ENCODE measurements at places on chromosomes 3 and 15. TPM values are rescaled to one million over a fixed set of nuclear protein-coding genes. Genes with fewer than 3 reads are reported as not detected.

Gene CAMKV
- total RNA-seq = 0.44 TPM

Gene ZPLD1
- total RNA-seq = not detected

Gene TRH
- total RNA-seq = not detected

Gene ARGFX
- not detected for total RNA-seq

Gene ASB14
- not detected for total RNA-seq

Gene THAP10
- 0.20 TPM for total RNA-seq

Gene PATL2
- 9.1 TPM for total RNA-seq

Gene COMMD2
- total RNA-seq = 48.4 TPM

Gene TMEM40
- total RNA-seq = not detected

Gene PIF1
- total RNA-seq = 14.7 TPM

Gene EPHA3
- not detected for total RNA-seq

Gene IVD
- 68.5 TPM for total RNA-seq

Gene EAF2
- total RNA-seq = 8.9 TPM

Gene PPP1R14D
- not detected for total RNA-seq

DNA sequence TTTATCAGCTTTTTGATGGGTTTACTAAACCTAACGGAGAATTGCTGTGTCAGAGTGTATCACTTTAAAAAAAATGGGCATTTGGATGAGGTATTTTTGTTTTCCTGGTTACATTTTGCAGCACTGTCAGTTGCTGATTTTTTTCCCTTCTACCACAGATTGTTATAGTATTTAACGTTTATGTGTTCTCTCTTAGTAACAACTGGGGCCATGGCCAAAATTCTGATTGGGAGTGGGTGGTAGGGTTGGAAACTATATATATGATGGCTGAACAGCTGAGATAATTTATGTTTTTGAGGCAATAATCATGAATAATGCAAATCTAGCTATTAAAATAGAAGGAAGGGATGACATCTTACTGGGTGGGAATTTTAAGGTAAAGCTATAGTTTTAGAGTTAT is 229.4 kb upstream of the SUCLG2 start:
- no peak for DNase-seq

- DNase-seq = no peak
Observed at GRCh38 chr3:30502742-30503073, 103.7 kb upstream of the TGFBR2 start.

GRCh38 chr3:426072-426471 is 229.5 kb downstream of the CHL1 start:
- DNase-seq = no peak

DNA sequence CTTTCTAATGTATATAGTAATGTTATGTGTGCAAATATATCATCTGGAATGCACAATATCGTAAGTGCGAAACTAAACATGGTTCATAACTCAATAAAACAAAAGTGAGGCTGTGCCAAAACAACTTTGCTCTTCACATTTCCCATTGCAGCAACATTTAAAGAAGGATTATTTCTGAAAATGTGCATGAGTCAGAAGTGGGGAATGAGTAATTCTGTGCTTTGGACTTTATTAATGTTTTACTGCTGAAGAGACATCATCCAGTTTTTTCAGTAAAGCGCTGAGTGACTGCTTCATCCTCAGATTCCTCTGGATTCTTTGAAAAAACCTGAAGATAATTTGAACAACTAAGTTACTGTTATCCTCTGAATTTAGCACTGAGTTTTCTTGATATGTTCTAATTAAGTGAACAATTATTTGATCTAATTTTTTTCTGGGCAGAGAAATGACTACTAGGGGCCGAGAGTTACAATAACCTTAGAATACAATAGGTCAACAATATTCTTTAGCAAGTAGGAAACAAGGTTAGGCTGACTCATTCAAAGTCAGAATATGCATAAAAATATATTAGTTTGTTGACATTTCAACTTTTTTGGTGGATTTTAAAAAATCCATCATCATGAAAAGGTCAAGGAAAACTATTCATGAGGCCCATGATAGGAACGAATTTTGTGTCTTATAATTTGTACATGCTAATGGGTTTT is 20.0 kb upstream of the PLCL2 start:
- no peak for DNase-seq

DNA sequence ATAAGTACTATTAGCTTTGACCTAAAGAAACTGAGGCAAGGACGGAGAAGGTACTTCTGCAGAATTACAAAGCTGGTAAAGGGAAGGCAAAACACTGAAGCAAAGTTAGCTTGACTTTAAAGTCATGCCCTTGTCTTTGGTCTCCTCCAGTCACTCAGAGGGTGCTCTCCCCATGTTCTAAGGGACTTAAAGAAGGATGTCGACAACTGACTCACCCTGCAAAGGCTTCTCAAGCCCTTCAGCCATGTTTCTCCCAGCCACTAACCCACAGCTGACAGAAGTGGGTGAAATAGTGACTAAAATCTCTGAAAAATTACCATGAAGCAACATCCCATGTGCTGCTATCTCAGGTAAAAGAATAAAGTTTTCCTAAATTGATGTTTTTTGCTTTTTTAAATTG is 46.4 kb downstream of the SUCLG2 start:
- DNase-seq = no peak

GRCh38 chr3:22920006-22920405 is 283.1 kb upstream of the UBE2E2 start:
- DNase-seq = no peak

GRCh38 chr15:98743177-98743576 is 94.8 kb downstream of the IGF1R start:
- no peak for DNase-seq

DNA sequence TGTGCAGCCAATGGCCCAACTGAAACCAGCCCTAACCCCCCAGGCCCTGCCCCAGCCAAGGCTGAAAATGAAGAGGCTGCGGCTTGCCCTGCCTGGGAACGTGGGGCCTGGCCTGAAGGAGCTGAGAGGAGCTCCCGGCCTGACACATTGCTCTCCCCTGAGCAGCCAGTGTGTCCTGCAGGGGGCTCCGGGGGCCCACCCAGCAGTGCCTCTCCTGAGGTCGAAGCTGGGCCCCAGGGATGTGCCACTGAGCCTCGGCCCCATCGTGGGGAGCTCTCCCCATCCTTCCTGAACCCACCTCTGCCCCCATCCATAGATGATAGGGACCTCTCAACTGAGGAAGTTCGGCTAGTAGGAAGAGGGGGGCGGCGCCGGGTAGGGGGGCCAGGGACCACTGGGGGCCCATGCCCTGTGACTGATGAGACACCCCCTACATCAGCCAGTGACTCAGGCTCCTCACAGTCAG is 11.2 kb downstream of the MAP1A start:
- DNase-seq = no peak

GRCh38 chr3:109831403-109831802 is 494.1 kb upstream of the DPPA4 start:
- DNase-seq = no peak

DNA sequence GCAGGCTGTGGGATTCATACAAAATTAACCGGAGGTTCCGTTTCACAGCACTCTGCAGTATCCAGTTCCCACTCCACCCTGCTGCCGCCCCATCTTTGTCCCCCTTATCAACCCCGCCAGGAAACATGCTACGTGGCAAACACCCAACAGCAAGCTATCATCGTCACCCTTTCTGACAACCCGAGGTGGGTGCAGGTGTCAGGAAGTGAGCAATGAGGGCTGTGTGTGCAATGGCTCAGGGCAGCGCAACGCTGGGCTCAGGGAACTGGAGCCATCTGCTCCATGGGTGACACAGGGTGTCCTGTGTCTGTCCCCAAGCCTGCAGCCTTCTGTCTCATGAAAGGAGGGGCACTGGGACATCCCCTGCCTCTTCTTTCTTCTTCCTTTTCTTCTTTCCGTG is 60.9 kb downstream of the ATP2B2 start:
- no peak for DNase-seq

- DNase-seq = no peak
Observed at GRCh38 chr3:54342676-54343075, 220.3 kb downstream of the CACNA2D3 start.

DNA sequence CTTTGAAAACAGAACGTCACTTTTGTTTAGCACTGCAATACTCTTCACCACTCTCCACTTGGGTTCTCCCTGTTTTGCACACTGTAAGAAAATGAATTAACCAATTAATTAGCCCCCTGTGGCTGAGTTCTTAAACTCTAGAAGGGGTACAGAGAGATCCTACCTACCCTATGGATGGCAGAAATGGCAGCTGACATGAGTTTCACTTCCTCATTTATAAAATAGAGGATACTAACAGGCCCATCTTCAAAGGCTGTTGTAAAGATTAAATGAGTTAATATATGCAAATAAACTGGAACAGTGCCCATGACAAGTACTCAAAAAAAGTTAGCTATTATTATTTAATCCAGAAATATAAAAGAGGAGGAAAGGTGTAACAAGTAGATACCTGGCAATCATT is 36.9 kb downstream of the SUCLG2 start:
- no peak for DNase-seq
